ENCODE measurements at places on chromosomes 3 and 15.

GRCh38 chr15:76991741-76992645, 2.9 kb upstream of the PSTPIP1 start:
- no peak for DNase-seq

DNA sequence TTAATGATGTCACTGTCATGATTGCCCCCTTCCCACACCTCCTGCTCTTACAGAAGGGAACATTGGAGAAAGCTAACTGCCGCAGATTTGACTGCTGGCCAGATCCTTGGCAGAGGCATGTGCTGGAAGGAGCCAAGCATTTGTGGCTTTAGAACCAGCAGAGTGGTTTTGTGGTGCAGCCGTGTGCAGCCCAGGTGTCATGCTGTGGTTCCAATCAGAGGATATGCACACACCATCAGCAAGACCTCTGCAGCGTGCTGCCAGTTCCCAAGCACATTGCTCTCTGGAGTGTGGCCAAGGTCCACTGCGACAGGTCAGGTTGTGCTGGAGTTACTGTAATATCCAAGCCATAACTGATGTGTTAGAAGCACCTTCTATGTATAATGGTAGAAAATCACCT, 61.6 kb downstream of the OTOL1 start:
- DNase-seq = no peak

DNA sequence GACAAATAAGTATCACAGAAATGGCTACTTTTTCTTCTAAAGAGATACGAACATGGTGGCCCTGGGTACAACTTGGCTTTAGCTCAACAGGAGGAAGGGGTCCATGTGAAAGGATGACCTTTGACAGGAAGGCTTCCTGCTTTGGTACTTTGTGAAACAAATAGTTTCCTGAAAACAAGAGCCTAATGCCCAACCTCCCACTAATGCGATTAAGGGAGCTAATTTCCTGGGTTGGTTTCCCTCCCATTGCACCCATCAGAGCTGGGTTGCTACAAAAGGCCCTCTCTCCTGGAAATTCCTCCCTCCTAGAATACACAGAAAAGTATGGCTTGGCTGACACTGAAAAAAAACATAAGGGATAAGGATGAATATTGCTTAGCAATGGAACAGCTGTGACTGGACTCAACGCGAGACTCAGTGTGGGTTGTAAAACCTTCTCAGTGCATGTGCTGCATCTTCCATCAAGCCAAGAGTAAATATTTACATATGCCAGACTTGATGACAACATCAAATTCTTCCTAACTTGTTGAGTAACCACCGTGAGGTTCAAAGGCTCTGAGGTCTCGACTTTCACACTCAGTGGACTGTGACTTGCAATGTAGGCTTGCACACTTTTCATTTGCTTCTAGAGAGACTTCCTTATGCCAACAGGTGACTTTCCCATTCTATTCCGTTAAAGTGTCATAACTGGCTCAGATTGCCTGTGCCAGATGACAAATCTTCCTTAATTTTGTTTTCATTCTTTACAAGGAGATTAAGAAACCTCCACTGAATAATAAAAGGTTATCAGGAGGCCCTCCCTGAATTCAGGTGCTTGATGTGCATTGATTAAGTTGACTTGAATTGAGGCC, 60.1 kb downstream of the ADAMTS9 start:
- DNase-seq = no peak

DNA sequence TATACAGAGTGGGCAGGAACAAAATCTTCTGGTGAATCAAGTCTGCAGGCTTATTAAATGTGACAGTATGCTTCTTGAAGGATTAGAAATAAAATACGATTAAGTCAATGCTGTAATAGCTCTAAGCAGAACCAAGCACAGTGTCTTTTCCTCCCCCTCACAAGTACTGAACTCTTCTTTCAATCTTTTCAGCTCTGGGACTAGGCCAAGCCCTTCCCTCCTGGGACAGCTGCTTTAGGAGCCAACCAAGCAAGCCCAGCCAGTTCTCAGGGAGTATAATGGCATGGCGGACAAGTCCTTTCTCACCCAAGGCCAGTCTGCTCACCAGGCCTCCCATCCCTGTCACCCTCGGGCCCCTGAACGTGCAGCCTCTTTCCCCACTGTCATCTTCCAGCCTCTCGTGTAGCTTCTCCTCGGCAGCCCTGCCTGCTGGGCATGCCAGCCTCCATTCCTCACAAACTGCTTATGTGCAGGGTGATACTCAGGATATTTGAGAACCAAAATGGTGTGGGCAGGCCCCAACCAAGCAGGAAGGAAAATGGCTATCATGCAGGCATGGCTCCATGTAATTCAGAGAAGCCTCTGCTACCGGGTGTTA, 8.4 kb upstream of the PPP1R2 start:
- DNase-seq = no peak

DNA sequence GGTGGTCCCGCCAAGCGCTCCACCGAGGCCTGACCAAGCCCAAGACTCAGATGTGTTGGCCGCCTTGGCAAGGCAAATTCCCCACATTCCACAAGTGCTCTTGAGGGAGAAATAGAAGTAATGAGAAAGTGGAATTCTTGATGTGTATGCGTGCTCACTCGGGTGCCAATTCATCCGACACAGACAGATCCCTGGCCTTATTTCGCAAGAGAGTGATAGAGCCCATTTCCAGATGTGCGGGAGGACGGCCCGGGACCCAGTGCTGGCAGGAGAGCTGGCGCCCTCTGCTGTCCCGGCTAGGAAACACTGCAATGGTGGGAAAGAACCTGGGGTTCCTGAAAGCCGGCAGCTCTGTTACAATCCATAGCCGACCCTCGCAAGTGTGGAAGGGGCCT, 76.0 kb downstream of the HMG20A start:
- peak; percentile 38 for DNase-seq

DNA sequence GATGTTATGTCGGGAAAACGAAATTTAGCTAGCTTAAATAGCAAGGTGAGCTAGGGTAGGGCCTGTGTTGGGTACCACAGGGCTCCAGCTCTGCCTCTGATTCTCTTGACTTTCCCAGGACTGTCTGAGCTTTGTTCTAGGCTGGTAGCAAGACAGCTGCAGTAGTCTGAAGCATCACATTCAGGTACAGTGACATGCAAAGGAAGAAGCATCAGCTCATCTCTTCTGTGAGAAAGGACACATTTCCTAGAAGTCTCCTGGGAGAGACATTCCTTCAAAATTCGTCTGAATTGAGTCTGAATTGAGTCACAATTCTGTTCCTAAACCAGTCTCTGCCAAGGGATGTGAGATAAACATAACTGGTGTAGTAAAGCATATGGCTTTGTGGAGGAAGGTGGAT, 8.5 kb upstream of the UBXN7 start:
- DNase-seq = no peak

GRCh38 chr3:190224863-190225692, 97.2 kb downstream of the CLDN1 start:
- DNase-seq = no peak

- DNase-seq = no peak
These were observed 284.8 kb downstream of the TUSC7 start for GRCh38 chr3:116994351-116994879.

GRCh38 chr3:31041161-31041978, 146.9 kb upstream of the GADL1 start:
- DNase-seq = no peak

DNA sequence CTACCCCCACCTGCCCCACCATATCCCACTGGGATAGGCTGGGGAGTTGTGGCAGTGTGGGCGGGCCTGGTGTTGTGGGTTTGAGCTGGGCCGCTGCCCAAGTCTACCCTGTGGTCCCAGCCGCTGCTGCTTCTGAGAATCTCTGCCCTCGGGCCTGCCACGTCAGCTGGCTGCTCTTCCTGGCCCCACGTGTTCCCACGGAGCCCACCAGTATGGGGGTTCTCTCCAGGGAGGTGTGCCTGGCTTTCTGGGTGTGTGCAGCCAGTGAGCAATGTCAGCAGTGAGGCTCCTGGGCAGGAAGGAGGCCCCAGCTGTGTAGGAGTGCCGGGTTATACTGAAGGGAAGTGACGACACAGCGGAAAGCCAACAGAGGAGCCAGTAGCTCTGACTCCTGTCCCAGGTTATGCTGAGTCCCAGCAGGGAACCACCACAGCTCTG, 10.5 kb downstream of the GNAI2 start:
- no peak for DNase-seq

DNA sequence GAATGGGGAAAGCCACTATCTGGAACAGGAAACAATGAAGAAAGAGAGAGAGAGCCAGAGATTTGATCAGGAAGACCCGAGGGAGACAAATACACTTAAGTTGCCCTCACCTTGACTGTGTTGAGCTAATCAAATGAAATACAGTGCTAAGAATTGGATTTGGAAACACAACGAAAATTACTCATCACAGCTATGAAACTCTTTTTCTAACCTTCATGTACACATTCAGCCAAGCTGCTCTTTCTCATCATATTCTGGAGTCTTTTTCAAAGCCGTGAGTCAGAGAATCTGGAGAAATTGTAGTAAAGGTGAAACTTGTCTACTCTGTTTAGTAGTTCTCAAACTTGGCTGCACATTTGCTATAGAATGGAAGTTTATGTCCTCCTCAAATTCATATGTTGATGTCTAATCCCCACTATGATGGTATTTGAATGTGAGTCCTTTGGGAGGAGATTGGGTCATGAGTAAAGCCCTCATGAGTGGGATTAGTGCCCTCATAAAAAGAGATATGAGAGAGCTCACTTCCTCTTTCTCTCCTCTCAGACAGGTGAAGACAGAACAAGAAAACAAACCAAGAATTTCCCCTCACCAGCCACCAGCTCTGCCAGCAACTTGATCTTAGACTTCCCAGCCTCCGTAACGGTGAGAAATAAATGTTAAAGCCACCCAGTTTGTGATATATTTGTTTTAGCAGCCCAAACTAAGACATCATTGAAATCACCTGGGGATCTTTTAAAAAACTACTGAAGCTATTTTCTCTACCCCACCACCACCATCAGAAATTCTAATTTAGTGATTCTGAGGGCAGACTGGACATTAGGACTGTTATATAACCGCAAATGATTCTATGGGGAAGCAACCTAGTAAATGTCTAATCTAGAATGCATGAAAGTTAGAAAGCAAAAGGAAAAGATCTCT, 143.6 kb upstream of the GRM7 start:
- DNase-seq = peak; percentile 59

DNA sequence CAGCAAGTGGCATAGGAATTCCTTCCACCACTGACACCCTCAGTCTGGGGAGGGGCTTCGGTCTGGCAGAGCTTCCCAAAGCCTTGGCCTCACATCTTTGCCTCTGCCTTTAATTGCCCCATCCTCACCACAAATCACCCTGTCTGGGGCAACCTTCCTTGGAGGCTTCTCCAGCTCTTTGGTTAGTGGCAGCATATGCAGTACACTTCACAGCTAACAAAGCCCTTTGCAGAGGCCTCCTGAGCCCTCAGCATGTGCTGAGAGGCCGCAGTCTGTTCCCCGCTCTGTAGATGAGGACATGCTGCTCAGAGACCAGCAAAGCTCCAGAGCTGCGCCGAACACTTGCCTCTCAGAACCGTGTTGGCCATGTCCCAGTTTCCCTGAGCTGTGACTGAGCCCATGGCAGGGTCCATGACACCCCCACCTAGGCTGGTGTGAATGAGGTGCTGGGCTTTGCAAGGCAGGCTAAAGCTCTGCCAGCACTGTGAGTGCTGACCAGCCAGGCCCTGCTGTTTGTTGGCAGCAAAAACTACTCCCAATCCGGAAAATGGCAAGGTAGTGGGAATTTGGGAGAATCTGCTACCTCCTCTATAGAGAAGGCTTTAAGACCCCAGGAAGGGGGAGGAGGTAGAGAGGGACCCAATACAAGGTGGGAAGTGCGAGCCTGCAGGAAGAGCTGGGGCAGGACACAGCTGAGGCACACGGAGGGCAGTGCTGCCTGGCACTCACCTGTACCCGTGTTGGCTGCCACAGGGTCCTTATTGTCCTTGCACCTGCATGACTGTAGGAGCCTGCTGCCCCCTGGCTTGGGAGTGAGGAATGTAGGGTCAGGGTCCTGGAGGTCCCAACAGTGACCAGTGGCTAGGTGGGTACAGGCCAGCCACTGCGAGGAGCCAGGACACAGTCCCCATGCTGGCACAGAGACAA, 8.4 kb upstream of the KLF15 start:
- no peak for DNase-seq

GRCh38 chr15:80234883-80235282, 17.1 kb downstream of the CTXND1 start:
- peak; percentile 23 for DNase-seq

DNA sequence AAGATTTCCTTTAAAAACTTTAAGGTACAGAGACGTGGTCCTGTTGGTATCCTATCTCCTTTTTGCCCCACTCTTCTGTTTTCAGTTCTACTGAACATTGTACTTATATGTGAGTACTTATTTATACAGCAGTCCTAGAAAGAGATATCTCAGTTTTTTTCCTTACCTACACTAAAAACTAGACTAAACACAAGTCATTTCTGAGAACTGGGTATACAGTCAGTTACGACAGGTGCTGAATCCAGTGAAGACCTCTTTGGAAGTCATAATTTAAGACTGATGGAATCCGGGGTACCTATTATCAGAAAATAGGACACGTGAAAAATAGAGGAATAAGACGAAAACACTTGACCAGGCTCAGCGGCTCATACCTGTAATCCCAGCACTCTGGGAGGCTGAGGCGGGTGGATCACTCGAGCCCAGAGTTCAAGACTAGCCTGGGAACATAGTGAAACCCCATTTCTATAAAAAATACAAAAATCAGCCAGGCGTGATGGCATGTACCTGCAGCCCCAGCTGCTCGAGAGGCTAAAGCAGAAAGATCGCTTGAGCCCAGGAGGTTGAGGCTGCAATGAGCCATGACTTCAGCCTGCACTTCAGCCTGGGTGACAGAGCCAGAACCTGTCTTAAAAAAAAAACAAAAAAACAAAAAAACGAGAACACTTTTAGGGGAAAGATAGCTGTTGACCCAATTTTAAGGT, 76.3 kb downstream of the KLHL25 start:
- peak; percentile 70 for DNase-seq

DNA sequence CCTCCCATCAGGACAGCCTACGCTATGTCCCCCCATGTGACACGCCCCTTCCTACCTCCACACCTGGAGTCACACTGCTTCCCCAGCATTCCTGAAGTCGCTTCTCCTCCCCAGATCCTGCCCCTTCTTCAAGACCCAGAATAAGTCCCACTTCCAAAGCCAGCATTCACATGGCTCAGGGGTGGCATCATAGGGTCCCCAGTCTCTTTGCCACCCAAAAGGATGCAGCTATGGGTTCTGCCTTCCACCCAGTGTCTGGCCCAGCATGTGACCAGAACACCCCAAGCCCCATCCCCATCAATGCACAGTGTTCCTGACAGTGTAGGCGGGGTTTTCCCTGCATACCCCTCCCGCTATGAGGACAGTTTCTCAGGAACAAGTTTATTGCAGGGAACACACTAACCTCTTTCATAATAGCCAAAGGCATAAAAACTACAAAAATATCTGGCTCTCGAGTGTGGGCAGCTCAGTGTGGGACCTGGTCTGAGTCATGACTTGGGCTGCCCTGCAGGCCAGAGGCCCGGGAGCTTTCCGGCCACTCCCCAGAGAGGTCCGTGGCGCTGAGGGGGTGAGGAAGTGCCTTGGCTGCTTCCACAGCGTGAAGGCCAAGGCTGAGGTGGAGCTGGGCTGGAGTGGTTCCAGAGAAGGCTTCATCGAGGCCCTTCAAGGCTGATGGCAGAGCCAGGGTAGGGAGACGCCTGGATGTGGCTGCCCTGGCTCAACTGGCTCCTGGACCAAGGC, 5.8 kb downstream of the ISLR start:
- DNase-seq = no peak

- DNase-seq = no peak
These were observed 74.9 kb upstream of the LRRFIP2 start for GRCh38 chr3:37249294-37249693.

- peak; percentile 61 for DNase-seq
These were observed 19.3 kb upstream of the NRROS start for GRCh38 chr3:196620161-196620604.

GRCh38 chr3:148999806-149000205, 8.5 kb downstream of the GYG1 start:
- DNase-seq = no peak
